ENCODE measurements at places on chromosomes 13 and 19. TPM values are rescaled to one million over a fixed set of nuclear protein-coding genes. Genes with fewer than 3 reads are reported as not detected.

Gene PSG2
- not detected for total RNA-seq

Gene HCST
- total RNA-seq, result 2.3 TPM

Gene MBD3L3
- not detected for total RNA-seq

Gene KIR2DL1
- not detected for total RNA-seq

Gene RNF17
- not detected for total RNA-seq

Gene SOX1
- total RNA-seq, result not detected

Gene LRRC63
- total RNA-seq, result not detected

DNA sequence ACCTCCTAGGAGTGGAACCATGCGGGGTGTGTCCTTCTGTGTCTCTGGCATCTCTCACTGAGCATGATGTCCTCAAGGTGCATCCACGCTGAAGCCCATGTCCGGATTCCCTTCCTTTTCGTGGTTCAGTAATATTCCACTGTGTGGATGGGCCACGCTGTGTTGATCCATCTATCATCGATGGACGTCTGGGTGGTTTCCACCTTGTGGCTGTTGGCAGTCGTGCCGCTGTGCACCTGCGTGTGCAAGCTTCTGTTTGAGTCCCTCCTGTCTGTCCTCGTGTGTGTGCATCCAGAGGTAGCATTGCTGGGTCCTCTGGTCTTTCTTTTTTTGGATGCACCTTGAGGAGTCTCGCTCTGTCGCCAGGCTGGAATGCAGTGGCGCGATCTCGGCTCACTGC lies 11.2 kb upstream of the GNA15 start:
- peak; percentile 37 for DNase-seq

DNA sequence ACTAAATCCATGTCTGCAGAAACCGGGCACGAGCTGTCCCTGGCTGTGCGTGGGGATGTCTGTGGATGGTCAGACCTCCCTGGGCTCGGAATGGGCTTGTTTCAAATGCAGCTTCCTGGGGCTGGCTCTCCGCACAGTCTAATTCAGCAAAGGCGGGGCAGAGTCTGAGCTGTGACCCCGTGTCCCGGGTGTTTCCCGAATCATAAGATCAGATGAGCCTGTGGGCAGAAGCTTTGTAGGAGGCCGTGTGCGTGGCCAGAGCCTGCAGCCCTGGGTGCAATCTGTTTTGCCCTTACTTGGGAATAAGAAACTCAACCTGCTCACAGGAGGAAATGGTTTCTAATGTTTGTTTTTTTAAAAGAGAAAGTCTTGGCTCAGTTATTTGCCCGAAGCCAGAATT lies 13.9 kb upstream of the GNA11 start:
- DNase-seq, result peak; percentile 69

GRCh38 chr13:37313372-37313771 lies 207.9 kb upstream of the CSNK1A1L start:
- DNase-seq, result no peak

GRCh38 chr13:45320876-45321629 lies 19.9 kb downstream of the TPT1 start:
- DNase-seq, result no peak

DNA sequence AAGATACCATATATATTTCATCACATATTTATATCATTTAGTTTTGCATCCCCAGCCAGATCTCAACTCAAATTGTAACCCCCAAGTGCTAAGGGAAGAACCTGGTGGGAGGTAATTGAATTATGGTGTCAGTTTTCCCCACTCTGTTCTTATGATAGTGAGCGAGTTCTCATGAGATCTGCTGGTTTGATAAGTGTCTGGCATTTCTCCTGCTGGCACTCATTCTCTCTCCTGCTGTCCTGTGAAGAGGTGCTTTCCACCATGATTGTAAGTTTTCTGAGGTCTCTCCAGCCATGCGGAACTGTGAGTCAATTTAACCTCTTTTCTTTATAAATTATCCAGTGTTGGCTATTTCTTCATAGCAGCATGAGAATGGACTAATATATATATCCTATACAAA lies 462.5 kb upstream of the SLITRK5 start:
- DNase-seq, result no peak

DNA sequence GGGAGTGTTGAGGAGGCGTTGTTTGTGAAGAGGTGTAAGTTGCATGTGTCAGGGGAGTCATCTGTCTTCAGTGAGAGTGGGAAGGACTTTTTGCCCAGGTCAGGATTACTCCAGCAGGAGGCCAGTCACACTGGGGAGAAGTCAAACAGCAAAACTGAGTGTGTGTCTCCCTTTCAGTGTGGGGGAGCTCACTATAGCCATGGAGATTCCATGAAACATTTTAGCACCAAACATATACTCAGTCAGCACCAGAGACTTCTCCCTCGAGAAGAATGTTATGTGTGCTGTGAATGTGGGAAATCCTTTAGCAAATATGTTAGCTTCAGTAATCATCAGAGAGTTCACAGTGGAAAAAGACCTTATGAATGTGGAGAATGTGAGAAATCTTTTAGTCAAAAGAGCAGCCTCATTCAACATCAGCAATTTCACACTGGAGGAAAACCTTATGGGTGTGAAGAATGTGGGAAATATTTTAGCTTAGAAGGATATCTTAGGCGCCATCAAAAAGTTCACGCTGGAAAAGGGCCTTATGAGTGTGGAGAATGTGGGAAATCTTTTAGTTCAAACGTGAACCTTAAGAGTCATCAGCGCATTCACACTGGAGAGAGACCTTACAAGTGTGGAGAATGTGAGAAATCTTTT lies 8.4 kb upstream of the ZNF587 start:
- no peak for DNase-seq

- no peak for DNase-seq
Measured at GRCh38 chr19:438416-438958, 22.3 kb downstream of the SHC2 start.

GRCh38 chr13:113065406-113066141 lies 40.0 kb upstream of the F7 start:
- no peak for DNase-seq

DNA sequence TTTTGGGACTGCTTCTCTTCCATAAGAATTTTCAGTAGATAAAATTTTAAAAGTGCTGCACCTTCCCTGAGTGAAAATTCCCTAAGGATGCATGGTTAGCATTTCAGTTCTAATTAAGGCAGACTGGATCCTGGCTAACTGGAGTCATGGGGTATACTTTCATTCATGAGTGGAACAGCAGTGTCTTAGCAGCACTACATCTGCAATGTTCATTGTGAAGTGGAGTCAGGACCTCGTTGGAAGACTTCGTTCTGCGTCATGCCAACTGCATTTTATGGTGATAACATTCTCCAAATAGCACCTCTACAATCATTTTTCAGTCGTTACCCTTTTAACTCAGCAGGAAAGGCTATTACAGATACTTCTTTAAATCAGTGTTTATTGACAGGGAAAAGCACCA lies 25.5 kb downstream of the PHF11 start:
- DNase-seq, result no peak

- no peak for DNase-seq
Measured at GRCh38 chr13:32247887-32248286, 67.3 kb downstream of the ZAR1L start.

DNA sequence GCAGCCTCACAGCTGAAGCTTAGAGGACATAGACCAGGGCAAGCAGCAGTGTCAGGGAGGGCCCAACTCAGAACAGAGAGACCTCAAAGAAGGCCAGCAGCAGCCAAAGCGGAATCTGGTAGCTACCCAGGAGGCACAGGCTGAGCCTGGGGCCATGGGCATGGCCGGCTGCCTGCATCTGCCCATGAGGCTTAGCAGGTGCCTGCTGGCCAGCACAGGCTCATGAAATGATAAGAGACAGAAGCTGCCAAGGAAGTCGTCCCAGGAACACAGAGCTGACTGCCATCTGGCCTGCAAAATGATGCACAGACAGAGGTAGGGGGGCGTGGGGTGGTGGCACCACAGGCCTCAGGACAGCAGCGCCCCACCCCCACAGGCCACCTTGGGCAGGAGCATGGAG lies 29.2 kb downstream of the TUBA3C start:
- DNase-seq, result no peak

DNA sequence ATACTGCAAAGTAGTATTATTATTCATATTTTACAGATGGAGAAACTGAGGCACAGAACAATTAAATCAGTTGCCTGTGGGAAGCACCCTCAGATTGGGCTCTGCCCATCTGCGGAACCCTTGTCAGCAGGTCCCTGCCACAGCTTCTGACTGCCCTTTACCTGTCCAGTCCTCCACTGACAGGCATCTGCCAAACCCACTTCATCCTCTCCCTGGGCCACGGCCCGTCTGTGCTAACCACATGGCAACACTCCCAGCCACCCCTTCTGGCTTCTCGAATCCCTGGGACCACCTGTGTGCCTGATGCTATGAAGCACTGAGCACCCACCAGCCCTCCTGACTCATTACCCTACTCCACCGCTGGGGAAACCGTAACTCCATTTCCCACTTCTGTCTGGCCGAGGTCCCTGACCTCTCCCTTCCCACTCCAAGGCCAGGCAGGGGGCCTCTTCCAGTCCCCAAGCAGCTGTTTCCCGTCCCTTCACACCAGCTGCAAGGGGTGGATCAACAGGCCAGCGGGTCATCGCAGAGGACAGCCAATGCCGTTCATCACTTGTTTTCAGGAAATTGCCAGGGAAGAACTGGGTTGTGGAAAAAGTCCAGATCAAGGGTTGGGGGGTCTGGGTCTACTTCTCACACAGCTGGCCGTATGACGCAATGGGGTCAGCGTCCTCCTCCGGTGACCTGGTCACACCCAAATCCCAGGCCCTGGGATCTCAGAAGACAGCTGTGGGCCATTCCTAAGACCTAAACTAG lies 2.5 kb downstream of the KANK3 start:
- peak; percentile 80 for DNase-seq

GRCh38 chr13:48405875-48406274 lies 7.0 kb downstream of the LPAR6 start:
- no peak for DNase-seq

DNA sequence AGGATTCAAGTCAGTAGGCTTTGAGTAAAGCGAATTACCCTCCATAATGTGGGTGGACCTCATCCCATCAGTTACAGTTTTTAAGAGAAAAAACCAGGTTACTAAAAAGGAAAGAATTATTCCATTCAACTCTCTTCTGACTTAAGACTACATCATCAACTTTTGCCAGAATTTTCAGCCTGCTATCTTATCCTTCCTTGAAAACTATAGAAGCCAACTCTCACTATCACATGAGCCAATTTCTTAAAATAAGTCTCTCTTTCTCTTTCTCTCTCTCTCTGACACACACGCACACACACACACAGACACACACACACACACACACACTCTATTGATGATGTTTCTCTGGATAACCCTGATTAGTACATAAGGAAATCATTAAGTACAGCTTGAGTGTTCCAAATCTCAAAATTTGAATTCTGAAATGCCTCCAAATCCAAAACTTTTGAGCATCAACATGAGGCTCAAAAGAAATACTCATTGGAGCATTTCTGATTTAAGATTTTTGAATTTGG lies 217.0 kb upstream of the PRR20A start:
- peak; percentile 9 for DNase-seq

DNA sequence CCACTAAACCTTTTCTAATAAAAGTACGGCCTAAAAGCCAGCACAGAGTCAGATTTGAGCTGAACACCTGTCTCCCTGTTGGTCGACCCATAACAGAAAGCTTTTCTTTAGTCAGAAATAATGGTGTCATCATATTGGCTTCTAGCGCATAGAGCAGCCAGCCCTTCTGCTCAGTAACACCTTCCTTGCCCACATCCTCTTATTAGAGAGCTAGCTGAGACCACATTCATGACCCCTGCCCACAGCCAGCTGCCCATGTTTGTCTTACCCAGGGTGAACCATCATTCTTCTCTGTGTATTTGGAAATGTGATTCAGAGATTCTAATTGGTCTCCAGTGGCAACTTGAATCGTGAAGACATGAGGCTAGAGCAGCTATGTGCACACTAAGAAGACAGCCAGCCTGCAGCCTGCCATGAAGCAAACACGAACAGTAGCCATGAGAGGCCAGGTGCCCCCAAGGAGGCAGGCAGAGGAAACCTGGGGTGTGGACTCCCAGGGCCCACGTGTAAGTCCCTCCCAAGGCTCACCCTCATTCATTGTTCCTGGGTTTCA lies 82.3 kb upstream of the PDCD5 start:
- DNase-seq, result no peak
